T-helper 2 cell treated with Interferon-gamma antibody and Interleukin-4, amounts not matched to agents 5 μg/mL and 100 μg/mL, for 36 hours (primary cell): ENCODE measurements at places on chromosomes 16 and 17.

- DNase-seq: no peak
Measured at GRCh38 chr16:11121083-11121608, 134.9 kb downstream of the SOCS1 start.

- no peak for DNase-seq
Measured at GRCh38 chr17:48901241-48901640, 7.0 kb upstream of the UBE2Z start.

- DNase-seq: no peak
Measured at GRCh38 chr16:1745181-1745899, 26.0 kb downstream of the NME3 start.

GRCh38 chr16:2035431-2036199, 8.9 kb downstream of the NHERF2 start:
- no peak for DNase-seq

DNA sequence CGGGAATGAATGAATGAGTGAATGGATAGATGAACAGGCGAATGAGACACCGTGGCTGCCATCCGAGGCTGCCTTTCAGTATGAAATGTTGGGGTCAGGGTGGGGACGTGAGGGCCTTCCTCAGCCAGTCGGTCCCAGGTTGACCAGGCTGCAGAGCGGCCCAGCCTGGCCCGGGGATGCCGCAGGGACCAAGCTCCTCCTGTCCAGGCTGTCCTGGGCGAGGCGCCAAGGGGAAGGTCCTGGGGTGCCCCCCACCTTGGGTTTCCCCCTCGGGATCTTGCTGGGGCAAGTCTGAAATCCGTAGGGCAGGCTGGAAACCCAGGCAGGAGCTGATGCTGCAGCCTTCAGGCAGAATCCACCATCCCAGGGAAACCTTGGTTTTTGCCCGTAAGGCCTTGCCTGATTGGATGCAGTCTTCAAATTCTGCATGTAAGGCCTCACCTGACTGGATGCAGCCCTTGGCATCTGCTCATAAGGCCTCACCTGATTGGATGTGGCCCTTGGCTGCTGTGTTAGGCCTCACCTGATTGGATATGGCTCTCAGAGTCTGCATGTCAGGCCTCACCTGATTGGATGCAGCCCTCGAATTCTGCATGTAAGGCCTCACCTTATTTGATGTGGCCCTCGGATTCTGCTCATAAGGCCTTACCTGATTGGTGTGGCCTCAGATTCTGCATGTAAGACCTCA, 61.7 kb upstream of the ZNF469 start:
- DNase-seq: no peak

GRCh38 chr17:312476-313148, 40.0 kb downstream of the RPH3AL start:
- DNase-seq: no peak

DNA sequence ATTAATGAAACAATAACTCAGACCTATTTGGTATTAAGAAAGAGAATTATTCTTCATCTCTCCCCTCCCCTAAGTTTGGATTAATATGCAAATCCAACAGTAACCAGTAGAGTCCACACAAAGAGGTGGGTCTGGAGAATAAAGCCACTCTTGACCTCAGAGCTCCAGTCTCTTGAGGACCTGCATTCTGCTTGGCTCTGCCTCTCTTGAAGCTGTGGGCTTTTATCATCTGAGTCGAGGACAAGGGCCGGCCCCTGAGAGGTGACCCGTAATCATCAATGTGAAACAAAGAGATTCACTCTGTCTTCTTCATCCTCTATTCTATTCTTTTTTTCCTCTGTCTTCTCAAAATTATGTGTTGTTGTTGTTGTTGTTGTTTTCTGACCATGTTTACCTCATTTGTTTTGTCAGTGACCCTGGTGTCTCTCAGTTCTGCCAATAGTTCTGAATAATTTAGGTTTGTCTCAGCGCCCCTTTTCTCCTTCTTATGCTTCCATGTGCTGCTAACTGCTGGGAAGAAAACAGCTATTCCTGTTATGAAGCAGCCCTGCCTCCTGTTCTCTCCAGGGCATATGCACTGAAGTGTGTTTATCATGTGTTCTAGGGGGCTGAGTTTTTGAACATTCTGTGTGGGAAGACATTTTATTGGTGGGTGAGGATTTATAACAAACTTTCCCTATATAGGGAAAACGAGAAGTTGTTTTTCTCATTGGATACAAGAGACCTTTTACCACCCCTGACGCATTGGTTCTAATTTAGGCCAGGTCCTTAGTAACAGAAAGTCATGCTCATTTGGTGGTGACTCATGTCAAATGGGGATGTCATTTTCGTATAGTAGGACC, 135.8 kb downstream of the TRIM37 start:
- DNase-seq: no peak

DNA sequence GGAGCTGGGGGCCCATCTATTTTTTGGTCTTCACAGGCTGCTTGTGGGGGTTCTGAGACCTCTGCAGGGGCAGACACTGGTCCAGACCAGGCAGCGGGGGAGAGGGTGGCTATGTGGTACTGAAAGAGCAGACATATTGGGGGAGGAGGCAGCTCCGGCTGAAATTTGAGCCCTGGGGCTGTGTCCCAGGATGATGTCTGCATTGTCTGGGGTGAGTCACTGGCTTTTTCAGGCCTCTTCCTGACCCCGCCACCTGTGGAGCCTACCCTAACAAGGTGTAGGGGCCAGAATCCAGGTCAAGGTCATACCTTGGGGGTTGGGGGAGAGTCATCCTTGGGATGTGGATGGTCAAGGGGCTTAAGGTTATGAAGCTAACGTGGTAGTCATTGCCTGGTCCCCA, 2.4 kb downstream of the CORO6 start:
- DNase-seq: no peak
